ENCODE measurements at places on chromosomes 2 and 18. TPM values are rescaled to one million over a fixed set of nuclear protein-coding genes. Genes with fewer than 3 reads are reported as not detected.

Gene UGT1A10
- 0.41 TPM for total RNA-seq

Gene CD207
- total RNA-seq, result not detected

Gene GAREM2
- 0.57 TPM for total RNA-seq

Gene PRKD3
- 55.8 TPM for total RNA-seq

All from fibroblast of the aortic adventitia (primary cell).